ENCODE measurements at places on chromosomes 1 and 21. TPM values are rescaled to one million over a fixed set of nuclear protein-coding genes. Genes with fewer than 3 reads are reported as not detected.

The SPRR1A gene
- not detected for total RNA-seq

The OR10J1 gene
- total RNA-seq: not detected

The GJA5 gene
- not detected for total RNA-seq

The LGALS8 gene
- 52.9 TPM for total RNA-seq

The CNKSR1 gene
- total RNA-seq: 0.35 TPM

The HMGCS2 gene
- total RNA-seq: not detected

The CLCA1 gene
- total RNA-seq: not detected

The JAM2 gene
- not detected for total RNA-seq
